ENCODE measurements at places on chromosomes 11 and 22.

DNA sequence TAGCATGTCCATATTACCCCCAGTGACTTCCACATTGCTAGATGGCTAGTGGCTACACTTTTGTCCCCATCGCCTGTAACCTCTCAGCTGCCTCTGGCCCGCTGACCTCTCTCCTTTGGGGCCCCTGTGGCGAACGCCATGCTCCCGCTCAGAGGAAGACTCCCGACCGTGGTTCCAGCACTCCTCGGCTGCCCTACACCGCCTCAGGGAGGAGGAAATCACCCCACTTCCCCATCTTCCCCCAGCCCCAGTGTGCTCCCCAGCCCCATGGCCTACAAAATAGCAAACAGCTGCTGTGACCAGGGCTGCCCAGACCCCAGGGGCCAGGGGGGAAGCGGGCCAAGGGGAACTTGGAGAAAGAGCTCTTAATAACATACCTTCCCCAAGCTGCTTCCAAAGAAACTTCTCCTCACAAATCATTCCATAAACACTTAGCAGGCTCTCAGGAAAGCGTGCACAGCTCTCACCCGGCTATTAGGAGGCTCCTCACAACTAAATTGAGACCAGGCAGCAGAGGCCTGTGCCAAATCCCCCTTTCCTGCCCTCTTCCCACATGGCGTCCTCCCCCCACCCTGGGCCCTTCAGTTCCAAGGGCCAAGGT, 63.5 kb upstream of the WNT11 start:
- DNase-seq, result no peak

GRCh38 chr11:47259232-47259977, 1.6 kb downstream of the NR1H3 start:
- DNase-seq, result no peak

- no peak for DNase-seq
Observed at GRCh38 chr11:67024966-67025365, 2.0 kb downstream of the SYT12 start.

DNA sequence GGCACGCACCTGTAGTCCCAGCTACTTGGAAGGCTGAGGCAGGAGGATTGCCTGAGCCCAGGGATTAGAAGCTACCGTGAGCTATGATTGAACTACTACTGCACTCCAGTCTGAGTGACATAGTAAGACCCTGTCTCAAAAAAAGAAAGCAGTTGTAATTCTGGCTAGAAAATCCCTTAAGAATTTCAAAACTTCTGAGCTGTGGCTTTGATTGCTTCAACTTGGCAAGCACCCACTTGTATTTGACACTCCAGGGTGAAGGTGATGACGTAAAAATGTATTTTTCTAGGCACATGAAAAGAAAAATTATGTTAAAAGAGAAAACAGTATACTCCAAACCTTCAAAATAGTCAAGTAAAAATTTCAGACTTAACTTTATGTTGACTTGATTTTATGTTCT, 23.6 kb upstream of the ALKBH3 start:
- DNase-seq, result no peak

GRCh38 chr22:36552289-36552688, 23.3 kb upstream of the EIF3D start:
- DNase-seq, result no peak

DNA sequence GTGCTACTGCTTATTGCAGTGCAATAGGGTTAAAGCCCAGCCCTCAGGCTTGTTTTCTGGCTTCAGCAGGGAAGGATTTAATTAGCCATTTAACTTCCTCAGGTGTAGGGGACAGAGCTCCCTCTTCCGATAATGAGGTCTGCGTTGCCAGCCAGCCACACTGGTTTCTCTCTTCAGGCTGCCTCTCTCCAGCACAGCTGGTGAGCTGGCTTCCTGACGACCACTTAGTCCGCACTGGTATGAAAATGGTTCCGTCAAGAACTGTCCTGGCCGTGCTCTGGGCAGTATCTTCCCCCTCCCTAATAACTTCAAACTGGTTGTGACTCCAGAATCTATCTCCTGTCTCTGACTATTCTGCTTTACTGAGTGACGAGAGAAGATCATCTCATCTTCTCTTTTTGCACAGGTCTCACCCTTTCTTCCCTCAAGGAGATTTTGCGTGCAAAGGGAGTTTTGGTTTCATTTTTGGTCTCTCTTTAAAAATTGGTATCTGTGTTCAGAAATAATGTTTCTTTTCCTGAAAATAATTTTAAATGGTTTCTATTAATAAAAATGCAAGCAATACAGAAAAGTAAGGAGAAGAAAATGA, 49.2 kb downstream of the CNTN5 start:
- no peak for DNase-seq

GRCh38 chr11:32450372-32450771, 15.0 kb upstream of the WT1 start:
- no peak for DNase-seq

DNA sequence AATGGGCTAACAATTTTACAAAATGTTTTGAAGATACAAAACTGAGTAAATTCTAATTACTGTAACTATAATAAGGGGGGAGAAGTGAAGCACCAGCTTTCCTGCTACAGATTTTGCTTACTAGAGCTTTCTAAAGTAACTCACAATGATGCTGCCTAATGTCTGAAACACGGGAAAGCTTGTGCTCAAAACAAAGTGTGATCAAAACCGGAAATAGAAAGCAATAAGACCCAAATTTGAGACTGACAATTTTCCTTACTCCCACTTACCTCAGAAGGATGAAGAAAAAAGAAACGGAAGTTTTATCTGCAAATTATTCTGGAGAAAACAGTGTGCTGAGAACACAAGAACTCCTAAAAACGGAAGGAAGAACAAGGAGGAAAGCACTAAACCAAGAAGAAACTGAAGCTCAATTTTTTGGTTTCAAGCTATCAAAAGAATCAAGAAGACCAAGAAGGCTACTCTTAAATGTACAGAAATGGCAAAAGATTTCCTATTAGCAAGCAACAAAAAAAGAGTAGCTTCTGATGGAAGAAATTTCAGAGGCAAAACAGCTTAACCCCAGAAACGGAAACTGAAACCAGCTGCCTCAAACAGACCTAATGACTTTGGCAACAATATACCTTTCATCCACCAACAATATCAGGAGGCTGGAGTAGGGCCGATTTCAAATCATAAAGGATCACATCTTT, 33.4 kb downstream of the AMBRA1 start:
- DNase-seq, result peak; percentile 11

GRCh38 chr22:20490183-20490940, 5.2 kb downstream of the KLHL22 start:
- DNase-seq, result no peak
